ENCODE measurements at places on chromosomes 2 and 18.
A peak's percentile ranks its signal among the peaks of the same experiment; 100 is the strongest.

DNA sequence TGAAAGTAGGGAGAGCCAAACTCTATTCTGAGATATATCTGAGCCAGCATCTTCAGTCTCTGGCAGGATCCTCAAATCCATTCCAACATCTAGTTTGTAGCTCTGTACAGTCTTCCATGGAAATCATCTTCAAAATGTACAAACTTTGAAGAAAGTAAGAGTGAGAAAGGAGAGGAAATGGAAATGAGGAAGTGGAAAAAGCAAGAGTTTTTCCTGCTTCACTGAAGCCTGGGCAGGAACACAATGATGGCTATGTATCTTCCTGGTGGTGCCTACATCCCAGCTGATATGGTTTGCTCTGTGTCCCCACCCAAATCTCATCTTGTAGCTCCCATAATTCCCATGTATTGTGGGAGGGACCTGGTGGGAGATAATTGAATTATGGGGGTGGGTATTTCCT lies 4.1 kb upstream of the RPIA start:
- no peak for DNase-seq

DNA sequence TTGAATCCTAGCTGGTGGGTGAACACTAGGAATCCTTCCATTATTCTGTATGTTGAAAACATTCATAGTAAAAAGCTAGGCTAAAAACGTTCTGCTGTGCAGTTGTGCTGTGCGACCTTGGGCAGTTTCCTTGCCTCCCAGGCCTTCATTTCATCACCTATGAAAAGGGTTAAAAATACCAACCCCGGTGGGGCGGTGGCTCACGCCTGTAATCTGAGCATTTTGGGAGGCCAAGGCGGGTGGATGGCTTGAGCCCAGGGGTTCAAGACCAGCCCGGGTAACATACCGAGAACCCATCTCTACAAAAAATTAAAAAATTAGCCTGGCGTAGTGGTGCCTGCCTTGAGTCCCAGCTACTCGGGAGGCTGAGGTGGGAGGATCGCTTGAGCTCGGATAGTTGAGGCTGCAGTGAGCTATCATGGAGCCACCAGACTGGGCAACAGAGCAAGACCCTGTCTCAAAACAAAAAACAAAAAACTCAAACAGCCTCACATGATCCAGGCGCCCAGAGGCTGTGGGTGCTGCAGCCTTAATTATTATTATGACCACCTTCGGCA lies 2.9 kb upstream of the RRM2 start:
- DNase-seq = no peak

DNA sequence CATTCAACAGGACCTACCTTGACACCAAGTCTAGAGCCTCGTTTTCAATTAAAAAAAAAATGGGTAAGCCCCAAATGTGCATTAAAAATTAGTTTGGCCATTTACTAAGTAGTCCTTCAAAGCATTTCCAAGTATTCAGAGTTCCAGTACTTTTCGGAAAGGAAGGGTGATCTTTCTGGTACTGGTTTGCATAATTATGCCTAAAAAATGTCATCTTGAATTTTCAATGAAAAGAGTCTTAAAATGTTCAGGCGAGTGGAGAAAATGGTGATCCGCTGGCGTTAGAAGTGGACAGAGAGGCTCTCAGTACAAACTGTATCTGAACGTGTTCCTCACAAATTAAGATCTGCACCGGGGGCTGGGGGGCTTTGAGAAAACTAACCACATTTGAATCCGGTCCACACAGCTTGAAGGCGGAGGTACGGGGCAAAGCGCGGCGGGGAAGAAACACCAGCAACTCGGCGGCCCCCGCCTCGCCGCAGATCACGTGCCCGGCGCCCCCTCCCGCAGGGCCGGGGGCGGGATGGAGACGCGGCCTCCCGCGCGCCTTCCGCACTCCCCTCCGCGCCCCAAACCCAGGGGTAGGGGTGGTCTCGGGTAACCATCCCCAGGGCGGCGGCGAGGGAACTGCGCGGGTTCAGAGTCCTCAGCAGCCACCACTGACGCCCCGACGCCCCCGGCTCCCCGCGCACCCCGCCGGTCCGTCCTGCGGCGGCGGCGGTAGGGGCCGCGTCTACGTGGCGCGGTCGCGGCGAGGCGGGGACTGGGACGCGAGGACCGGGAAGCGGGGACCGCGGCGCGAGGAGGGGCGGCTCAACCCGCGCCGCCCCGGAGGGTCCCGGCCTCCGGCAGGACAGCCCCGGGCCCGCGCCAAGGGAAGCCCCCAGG lies 564 bp downstream of the LPIN2 start:
- peak; percentile 38 for DNase-seq

DNA sequence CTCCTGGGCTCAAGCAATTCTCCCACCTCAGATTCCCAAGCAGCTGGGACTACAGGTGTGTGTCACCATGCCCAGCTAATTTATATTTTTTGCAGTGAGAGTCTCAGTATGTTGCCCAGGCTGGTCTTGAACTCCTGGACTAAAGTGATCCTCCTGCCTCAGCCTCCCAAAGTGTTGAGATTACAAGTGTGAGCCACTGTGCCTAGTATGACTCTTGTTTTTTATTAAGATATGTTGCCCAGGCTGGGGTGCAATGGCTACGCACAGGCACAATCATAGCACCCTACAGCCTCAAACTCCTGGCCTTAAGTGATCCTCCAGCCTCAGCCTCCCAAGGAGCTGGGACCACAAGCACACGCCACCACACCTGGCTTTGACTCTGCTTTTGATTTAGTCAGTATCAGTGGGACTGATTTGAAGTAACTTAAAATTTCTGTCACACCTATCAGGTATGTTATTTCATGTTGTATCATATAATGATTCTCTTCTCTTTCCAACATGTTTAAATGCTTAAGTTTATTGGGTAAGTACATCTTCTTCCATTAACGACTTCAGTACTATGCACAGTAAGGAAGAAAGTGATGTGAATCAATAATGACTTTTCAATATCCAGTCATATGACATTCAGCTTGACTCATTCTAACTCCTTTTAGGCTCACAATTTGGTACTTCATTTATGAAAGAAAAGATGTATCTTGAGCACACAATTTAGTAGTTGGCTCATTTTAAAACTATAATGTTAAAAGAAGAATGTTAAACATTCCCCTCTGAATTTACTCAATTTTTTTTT lies 6.3 kb downstream of the PPP4R3B start:
- DNase-seq = no peak

DNA sequence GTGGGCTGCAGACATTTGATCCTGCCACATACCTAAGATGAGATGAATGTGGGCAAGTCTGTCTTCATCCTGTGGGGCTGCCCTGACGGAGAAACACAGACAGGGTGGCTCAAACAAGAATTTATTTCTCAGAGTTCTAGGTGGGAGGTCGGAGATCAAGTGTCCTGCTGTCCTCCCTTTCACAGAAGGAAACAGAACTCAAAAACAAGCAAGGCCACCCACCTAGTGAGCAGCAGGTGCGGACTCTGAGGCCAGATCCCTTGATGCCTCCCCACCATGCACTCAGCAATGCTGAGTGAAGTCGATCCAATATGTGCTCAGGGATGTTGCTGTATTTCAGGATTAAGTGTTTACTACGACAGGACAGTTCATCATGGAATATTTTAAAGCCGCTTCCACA lies 63.0 kb upstream of the SNTG2 start:
- no peak for DNase-seq

- no peak for DNase-seq
These were observed 14.0 kb downstream of the KIF1A start for GRCh38 chr2:240806006-240806405.

DNA sequence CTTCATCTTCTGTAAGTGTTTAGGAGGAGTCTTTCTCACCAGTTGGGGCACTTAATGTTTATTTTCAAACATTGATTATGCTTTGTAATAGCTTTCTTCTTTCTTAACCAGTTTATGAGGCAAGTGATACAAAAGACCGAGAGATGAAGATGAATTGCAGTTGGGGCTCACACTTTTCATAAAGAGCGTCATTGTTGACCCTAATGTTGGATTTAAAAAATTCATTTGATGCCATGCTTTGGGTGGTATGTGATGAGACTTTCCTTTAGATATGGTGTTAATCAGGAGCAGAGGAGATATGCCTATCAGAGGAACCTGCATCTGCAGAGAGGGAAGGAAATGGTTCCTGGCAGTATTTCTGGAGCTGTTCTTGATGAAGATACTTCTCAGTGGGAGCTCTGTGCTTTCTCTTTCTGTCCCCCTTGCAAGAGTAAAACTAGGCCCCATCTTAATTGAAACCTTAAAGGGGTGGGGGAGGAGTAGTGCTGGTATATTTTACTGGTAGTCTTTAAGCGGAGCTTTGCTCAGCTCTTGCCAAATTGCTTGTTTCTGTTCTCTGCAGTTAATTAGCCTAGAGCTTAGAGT lies 2.3 kb downstream of the EML4 start:
- no peak for DNase-seq
